ENCODE measurements at places on chromosomes 3 and 15.

GRCh38 chr3:148742118-148742517 is 44.4 kb downstream of the AGTR1 start:
- DNase-seq = no peak

DNA sequence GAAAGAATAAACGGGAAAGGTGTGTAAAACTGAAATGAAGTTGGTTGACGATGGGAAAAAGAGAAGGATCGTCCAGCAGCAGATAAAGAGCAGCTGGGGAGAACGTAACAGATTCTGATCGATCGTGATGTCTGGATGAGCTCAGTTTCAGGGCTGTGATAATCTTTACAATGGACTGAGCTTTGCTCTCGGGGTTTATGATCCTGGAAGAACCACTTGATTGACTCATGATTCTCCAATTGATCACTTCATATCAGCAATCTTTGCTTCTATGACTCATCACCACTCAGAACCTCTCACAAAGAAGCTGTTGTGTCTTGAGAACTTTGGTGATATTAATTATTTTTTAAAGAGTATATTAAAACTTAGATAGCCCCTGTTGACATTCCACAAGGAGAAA is 690.7 kb downstream of the TUSC7 start:
- no peak for DNase-seq

DNA sequence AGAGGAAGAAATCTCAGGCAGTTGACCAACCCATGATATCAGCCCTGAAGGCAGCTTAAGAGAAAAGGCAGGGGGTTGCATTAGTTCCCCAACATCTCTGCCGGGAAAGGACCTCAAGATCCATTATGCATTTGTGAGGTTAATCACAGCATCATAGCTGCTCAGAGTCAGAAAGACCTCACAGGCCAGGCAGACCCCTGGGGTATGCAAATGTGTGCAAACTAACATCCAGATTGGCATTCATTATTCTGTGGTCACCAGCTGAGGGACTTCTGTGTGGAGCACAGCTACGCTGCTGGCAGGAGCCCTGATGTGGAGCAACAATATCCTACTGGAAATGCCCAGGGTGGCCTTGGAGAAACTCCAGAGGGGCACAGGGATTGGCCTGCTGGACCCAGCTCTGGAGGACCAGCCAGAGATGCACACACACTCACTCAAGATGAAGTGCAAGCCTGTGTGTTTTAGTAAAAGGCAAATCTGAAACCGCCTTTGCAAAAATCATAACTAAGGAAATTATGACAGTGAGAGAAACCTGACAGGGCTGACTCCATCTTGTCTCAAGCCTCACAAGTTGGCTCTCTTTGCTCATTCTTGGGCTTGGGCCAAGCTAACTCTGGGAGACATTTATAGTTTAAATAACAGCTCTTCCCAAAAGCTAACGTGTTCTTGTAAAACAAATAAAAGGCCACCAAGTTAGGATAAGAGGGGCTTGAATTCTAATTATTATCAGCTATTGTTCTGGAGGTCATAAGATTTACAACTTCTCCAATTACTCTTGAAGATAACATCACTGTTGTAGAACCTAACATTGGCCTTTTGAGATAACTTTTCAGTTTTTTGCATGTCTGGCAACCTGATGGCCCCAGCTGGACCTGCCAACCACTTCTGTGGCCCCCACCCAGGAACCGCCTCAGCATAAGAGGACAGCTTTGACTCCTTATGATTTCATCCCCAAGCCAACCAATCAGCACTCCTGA is 257.1 kb downstream of the UACA start:
- no peak for DNase-seq

DNA sequence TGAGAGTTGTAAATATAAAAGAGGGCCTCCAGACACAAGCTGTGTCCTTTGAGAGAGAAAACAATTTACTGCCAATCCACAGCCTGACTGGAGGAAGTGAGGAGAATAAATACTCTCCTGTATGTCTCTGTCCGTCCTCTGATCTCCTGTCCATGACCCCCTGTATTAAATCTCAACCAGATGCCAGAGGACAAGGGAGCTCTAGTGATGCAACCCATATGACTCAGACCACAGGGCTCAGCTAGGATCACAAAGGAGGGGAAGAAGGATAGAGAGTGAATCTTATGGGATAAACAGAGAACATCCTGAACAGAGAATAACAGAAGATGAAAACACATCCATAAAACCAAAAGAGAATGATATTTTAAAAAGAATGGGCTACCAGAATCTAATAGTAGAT is 482.6 kb downstream of the PLOD2 start:
- no peak for DNase-seq

DNA sequence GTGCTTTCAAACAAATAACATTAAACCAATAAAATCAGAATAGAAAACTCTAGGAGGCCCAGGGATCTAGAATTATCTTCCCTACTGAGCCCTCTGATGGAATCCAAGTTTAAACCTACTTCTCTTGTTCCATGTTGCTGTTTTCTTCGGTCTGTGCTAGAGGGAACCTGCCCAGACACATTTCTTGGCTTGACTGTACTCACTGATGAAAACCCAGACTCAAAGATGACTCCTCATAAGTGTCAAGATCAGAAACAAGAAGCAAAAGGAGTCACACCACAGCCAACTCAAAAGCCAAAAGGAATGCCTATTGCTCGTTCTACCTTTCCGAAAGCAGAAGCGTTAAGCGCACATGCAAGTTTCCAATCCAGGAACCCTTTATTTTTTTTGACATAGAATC is 31.6 kb downstream of the SCAP start:
- DNase-seq = no peak

GRCh38 chr3:101182734-101183133 is 137.6 kb downstream of the IMPG2 start:
- DNase-seq = no peak

DNA sequence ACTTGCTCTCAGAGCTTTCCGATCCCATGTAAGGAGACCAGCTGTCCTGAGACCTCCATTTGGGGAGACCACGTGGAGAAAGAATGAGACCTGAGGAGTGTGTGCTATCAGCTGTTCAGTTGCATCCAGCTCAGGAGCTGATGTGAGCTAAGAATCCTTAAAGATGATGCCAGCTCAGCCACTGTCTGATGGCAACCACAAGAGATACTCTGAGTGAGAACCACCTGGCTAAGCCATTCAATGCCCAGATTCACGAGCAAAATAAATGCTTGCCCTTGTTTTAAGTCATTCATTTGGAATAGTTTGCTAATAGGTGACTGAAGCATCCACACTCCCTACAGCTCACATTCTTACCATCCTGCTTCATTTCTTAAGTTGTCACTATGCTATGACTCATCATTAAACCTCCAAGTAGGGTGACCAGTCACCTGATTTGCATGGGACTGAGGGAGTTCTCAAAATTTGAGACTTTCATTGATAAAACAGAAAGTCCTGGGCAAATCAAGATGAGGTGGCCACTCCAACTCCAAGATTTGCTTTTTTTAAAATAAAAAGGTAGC is 56.4 kb downstream of the SPTSSB start:
- DNase-seq = no peak

DNA sequence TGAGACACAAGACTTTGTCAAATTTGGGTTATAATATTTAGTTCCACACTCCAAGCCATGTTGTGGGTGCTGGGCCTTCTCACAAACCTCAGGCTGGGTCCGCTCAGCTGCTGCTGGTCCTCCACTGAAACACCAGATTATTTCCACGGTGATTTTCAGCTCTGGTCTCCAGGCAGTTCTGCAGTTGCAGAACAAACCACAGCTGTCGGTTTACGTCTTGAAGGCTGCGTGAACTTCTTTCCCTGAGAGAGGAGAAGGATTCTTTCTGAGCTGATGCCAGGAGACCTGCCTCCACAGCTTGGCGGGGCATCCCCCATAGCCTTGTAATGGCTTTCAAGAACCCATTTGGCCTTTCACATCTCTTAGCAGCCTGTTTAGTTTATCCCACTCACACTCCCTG is 16.2 kb downstream of the GALNT15 start:
- no peak for DNase-seq

All from stimulated activated CD8-positive, alpha-beta memory T cell treated with anti-CD3 and anti-CD28 coated beads, Interleukin-4, amount 100 ng/mL, for 1 hour (primary cell).